WERI-Rb-1 (cell line): ENCODE measurements at places on chromosomes 3 and 15.

GRCh38 chr3:112407214-112407887 is 74.4 kb downstream of the CD200 start:
- DNase-seq, result no peak

DNA sequence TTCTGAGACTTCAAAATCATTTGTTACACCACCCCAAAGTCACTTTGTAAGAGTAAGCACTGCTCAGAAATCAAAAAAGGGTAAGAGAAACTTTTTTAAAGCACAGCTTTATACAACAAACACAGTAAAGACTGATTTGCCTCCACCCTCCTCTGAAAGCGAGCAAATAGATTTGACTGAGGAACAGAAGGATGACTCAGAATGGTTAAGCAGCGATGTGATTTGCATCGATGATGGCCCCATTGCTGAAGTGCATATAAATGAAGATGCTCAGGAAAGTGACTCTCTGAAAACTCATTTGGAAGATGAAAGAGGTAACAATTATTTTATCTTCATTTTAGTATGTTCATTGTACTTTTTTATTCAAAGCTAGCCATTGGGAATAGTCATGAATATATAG is 32.6 kb downstream of the BLM start:
- DNase-seq, result no peak

- DNase-seq, result no peak
These were observed 178.5 kb downstream of the FNDC3B start for GRCh38 chr3:172217877-172218276.

DNA sequence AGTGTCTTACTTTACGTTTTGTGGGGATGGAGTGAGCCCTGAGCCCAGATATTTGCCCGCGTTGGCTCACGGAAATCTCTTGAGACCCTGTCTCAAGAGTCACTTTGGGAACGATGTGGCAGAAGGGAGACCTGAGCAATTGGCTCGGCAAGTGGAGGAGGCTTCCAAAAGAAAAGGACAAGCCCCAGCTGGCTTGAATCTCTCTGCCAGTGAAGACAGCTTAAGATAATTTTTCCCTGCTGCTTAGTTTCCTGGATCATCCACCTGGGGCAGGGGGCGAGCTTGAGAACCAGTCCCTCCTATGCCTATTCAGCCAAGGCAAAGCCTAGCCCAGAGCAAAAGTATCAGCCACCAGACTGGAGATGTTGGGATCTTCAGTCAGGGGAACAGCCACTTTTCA is 708 bp downstream of the SEC22A start:
- peak; percentile 48 for DNase-seq

- no peak for DNase-seq
These were observed 225.2 kb downstream of the WDR72 start for GRCh38 chr15:53534105-53534839.

DNA sequence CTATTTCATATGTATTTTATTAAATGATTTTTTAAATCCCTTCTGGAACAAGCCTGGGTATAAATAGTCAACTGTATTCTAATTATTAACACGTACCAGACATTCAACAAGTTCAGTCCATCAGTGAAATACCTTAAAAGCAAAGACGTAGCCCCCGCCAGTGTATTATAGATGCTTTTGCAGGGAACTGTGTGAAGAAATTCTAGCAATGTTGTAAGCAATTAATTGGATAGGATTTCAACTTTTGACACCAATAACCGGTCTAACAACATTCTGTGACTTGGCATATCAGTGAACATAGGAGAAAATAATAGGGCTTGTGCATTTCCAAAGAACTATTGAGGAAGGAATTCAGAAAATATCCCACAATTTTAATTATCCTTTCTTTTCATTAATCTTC is 67.2 kb upstream of the TGFBR2 start:
- no peak for DNase-seq

DNA sequence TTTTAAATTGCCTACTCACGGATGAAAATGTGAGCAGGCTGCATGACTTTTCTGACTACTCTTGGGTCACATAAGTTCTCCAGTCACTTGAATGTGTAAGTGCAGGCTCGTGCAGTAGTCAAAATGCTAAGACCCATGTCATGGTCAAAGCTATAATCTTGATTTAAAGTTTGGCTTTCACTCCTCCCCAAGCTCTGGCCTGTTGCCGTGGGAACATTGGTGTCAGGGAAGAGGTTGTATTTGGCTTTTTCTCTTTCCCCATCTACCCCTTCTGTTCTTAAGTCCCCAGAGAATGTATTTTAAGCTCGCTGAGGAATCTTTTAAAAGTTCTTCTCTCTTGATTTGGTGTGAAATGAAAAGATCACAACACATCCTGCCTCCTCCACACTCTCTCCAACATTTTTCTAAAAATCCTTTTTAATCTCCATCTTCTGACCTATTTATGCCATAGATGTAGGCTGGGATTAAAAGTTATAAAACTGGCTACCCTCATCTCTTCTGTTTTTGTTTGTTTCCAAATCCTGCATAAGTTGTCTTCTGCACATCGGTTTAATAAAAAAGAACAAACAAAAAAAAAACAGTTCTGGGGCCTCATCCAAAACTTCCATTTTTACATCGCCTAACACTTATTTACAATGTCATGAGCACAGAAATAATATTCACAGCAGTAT is 61.4 kb upstream of the ADAMTSL3 start:
- DNase-seq, result no peak

- no peak for DNase-seq
These were observed 777 bp downstream of the LOXL1 start for GRCh38 chr15:73927003-73927475.

DNA sequence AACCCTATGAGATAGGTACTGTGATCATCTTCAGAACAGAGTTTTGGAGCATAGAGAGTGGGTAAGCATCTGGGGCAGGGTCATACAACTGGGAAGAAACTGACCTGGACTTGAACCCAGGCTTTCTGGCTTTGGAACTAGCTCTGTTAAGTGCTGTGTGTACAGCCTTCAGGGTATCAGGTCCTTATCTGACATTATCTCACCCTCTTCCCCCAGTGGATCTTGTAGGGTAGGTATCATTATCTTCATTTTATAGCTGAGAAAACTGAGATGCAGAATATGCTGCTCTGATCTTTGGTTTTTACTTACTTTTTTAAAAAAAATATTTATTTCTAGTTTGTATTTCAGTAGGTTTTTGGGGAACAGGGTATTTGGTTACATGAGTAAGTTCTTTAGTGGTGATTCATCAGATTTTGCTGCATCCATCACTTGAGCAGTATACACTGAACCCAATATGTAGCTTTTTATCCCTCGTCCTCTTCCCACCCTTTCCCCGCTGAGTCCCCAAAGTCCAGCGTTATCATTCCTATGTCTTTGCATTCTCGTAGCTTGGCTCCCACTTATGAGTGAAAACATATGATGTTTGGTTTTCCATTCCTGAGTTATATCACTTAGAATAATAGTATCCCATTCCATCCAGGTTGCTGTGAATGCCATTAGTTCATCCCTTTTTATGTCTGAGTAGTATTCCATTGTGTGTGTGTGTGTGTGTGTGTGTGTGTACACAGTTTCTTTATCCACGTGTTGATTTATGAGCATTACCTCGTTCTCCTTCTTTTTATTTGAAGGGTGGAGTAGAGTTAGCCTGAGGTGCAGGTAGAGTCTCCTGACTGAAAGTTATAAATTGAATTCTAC is 271.2 kb downstream of the PTPRG start:
- no peak for DNase-seq

GRCh38 chr3:71547249-71548198 is 36.0 kb downstream of the FOXP1 start:
- DNase-seq, result no peak

- DNase-seq, result peak; percentile 38
These were observed 31.1 kb upstream of the SMAD6 start for GRCh38 chr15:66670762-66671580.

DNA sequence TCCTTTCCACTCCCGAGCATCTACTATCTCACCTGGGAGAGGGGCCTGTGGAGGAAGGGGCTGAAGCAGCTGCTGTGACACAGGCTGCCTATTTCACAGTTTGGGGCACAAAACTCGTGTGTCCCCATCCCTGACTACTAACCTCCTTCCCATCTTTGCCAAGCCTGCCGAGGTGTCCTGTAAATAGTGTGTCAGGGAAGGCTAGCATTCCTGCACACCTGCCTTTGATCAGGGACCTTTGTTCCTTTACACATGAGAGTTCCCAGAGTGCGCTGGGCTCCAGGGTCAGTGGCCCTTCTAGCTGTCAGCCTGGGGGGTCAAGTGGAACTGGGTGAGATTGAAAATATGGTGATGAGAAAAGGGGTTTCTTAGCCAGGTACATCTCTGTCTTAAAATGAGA is 13.0 kb upstream of the TF start:
- DNase-seq, result no peak

- no peak for DNase-seq
These were observed 9.9 kb downstream of the ALDH1A3 start for GRCh38 chr15:100889385-100890050.

DNA sequence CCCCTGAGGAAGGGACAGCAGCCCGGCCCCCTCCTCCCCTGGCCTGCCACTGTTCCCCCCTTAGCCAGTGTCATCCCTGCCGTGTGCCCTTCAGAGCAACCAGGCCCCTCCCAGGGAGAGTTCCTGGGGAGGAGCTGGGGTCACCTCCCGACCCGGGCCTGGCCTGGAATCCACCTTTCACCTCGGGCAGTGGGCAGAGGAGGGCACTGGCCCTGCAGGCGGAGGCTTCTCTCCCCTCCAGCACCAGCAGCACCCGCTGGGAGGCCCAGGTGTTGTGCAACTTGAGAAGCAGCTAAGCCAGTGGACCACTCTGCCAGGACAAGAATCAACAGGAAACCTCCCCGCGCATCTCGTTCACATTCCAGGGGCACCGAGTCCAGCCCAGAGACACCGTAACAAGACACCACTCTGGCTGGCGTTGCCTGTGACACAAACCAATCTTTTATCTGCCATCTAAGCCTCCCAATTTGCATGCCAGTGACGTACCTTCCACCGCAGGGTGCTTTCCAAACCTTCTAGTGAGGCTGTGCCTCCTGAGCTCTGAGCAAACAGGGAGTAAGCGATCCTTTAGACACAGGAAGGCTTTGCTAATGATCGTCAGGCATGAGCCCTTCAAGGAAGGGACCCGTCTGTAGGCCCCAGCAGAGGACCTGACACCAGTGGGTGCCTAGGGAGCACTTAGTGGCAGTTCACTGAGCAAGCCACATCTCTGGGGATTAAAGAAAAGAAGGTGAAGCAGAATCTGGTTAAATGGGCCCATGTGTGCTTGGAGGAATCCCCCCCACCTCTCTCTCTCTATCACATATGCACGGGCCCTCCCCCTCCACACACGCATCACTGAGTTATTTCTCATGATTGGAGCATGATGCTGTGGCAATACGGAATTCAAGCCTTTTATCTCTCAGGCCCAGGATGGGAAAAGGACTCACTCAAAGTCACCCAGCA is 98.9 kb upstream of the TLE3 start:
- DNase-seq, result peak; percentile 39

DNA sequence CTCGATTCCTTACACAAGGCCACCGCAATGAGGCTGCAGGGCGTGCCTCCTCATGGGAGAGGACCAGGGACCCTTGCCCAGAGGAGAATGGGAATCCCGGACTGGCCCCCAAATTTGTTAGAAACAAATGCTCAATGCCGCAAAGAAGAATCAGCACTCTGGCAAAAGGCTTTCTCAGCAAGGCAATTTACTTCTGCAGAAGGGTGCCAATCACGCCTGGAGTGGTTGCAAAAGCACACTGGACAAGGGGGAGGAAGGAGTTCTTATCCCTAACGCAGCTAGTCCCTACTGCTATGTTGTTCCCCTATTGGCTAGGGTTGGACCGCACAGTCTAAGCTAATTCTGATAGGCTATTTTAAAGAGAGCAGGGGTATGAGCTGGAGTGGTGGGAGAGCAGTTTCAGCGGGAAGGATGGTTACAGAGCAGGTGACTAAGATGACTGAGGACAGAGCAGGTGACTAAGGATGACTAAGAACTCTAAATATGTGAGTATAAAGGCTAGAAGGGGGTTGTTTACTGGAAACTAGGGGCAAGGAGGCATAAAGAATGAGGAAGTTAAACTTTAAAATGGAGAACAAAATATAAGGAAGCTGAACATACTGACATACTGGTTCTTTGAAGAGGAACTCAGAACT is 48.5 kb downstream of the KATNBL1 start:
- no peak for DNase-seq

- no peak for DNase-seq
These were observed 19.9 kb downstream of the DNASE1L3 start for GRCh38 chr3:58190882-58191281.

GRCh38 chr3:150605998-150606641 is 3.0 kb downstream of the SELENOT start:
- no peak for DNase-seq

DNA sequence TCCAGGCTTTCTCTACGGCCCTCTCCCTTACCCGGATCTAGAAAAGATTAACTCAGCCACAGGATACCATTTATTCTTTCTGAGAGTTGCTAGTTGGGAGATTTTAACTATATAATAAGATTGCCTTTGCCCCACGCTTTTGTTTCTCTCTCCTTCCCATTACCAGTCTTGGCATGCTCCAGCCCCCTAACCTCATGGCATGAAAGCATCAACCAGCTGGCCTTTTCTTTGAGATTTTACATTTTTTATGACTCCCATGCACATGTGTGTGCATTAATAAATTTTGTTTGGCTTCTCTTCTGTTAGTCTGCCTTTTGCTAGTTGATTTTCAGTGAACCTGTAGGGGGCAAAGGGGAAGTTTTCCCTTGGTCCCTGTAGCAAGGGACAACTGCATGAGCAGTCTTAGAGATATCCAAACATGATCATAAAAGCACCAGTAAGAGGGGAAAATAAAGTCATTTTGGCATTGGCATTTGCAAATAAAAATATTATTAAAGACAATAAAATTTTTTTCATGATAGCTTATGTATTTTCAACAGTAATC is 73.6 kb downstream of the OXSM start:
- DNase-seq, result no peak

DNA sequence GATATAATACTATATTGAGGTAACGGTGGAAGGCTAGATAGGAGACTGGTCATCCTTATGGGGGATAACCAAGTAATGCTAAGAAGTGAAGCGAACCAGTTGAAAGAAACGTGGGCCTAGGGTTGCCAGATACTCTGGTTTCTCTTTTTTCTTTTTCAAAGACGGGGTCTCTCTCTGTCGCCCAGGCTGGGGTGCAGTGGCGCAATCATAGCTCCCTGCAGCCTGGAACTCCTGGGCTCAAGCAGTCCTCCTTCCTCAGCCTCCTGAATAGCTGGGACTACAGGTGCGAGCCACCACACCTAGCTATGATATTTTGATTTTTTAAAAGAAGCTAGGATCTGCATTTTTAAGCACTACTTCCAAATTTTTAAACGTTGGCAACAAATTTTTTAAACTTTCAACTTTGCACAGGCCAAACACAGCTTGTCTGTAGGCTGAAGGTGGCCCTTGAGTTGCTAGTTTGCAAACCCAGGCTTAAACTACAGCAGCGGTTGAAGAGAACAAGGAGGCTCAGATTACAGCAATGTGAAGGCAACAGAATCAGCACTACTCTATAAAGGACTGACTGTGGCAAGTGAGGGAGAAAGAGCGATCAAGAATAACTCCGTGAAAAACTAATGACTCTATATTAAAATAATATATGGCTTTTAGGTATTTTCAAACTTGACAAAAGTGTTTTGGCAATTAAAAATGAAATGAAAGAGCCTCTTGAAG is 1.2 kb upstream of the RUBCN start:
- no peak for DNase-seq

DNA sequence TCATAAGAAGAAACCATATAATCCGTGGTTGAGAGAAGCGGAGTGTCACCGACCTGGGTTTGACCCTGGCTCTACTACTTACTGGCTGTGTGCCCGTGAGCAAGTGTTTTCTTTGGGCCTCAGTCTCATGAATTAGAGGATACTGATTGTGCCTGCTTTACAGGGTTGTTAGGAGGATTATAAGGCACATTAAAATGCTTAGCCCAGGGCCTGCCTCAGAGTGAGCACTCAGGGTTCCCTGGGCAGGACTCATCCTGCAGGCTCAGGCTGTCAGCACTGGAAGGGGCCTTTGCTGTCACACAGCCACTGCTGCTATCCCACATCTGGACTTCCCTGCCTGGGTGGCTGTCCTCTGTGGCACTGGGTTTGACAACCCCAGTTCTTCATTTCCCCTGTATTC is 4.7 kb downstream of the PLA2G4F start:
- no peak for DNase-seq
